Stimulated activated CD4-positive, alpha-beta T cell treated with anti-CD3 and anti-CD28 coated beads, Interleukin-4, amount 100 ng/mL, for 1 hour (primary cell): ENCODE measurements at places on chromosomes 5 and 9.

GRCh38 chr5:89934069-89934468 is 475.5 kb downstream of the CETN3 start:
- DNase-seq, result no peak

DNA sequence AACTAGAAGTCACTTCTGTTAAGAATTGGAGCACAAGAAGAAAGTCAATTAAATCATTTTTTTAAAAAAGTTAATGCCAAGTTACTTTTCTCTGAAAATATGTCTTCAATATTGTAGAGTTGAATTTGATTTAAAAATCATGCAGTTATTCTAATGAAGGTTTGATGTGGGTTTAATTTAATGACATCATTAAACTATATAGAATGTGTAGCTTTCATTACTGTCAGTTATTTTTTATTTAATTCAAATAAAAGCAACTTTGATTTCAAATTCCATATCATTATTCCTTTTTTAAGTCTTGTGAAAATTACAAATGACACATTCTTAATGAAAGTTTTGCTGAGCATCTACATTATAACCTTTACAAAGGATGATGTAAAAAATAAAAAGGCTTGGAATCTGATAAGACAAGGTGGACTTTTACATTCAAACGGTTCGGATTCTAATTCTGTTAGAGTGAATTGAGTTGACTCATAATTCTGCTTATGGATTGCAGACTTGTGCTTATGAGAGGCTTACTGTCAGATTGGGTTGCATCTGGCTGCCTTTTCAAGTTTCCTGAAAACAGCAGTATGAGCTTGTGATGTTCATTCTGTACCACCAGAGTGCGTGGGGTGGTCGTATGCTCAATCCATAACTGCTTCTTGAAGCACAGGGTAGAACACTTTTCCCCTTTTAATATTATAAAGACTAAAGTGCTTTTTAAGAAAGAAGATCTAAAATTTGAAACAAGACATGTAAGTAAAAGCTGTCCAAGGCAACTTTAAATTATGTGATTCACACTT is 253.0 kb upstream of the ARRDC3 start:
- no peak for DNase-seq

GRCh38 chr9:115946530-115946929 is 207.1 kb upstream of the PAPPA start:
- no peak for DNase-seq

DNA sequence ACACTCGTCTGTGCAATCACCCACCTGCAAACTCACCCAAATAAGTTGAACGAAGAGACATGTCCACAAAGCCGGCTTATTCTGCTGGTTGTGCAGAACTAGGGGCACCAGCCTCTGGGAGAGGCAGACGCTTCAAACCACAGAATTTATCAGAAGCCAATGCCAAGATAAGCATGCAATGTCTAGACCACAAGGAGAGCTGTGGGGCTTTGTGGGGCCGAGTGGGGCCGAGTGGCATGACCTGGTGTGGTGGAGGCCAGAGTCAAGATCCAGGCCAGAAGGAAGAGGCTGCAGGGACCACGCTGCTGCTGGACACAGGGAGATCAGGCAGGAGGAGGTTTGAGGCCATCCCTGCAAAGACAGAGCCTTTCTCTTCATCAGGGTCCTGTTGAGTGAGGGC is 259.0 kb downstream of the IRX2 start:
- DNase-seq, result no peak

- no peak for DNase-seq
Measured at GRCh38 chr5:167984951-167985350, 306.5 kb upstream of the WWC1 start.

DNA sequence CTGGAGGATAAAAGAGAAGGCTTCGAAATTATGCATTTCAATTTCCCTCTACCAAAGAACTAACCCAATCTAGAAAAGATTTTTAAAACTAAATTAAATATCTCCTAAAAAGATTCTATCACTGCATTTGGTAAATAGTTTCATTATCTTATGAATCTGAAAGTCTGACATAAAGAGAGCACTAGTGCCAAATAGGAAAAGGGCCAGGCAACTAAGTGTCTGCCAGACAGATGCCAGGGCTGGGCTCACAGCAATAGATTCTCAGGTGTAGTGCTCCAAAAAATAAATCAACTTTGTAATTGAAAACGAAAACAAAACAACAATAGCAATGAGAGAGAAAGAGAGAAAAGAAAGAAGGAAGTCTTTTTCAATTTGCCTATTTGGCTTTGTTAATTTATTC is 157.7 kb upstream of the GNA14 start:
- DNase-seq, result no peak

- DNase-seq, result no peak
Measured at GRCh38 chr9:89195131-89195797, 16.6 kb upstream of the SHC3 start.

- DNase-seq, result no peak
Measured at GRCh38 chr5:24644761-24645160, at the start of gene CDH10. Gene CDH10 (minus strand): TSS chr5:24644978. CDS start chr5:24593490, 51,488 bp downstream.

DNA sequence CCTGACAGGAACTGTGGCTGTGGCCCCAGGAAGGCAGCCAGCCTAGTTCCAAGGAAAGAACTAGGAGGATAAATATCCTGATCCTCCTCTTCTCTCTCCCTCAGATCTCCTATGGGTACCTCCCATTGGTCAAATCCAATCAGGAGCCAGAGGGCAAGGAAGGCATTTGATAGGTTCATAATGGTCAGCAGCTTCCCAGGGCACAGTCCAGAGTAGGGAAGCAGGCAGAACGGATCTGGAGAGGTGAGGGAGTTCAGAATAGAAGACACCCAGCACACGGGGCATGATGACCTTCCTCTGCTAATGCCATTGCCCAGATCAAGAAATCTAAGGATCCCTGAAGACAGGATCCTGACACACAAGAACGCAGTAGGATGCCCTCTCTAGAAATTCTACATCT is 8.6 kb downstream of the ABLIM3 start:
- DNase-seq, result no peak

DNA sequence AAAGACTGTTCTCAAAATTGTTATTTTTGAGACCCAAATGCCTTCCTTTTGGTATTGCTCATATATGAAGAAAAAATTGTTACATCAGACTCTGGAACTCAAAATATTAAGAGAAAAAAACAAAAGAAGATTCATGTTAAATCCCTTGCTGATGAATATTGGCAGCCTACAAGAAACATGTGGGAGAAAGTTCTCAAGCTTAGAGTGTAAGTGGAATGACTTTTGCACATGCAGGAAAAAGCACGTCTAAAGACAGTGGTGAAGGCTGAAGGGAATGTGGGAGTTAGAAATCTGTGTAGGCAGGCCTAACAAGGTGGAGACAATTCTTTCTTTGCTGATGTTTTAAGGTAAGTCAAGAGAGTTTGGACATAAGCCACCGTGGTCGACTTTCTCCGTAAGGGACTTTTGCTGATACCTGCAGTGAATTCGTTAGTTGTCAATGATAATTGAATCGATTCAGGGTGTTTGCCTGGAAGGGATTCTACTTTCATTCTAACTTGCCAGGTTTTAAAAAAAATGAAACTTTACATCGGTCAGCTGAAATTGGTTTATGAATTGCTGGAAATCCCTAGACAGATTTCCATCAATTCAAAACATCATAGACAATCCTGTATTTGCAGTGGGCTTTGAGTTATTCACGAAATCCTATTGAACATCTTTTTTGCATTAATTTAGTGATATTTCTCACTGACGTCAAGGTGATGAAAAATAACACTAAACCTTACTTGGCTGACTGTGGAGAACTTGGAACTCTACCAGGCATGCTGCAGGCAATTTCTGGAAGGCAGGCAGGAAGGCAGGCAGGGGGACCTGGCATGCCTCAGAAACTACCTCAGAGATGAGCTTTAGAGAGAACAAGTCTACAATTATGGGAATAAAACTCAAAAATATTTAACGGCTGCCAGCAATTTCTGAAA is 359.1 kb upstream of the ADAMTSL1 start:
- no peak for DNase-seq

DNA sequence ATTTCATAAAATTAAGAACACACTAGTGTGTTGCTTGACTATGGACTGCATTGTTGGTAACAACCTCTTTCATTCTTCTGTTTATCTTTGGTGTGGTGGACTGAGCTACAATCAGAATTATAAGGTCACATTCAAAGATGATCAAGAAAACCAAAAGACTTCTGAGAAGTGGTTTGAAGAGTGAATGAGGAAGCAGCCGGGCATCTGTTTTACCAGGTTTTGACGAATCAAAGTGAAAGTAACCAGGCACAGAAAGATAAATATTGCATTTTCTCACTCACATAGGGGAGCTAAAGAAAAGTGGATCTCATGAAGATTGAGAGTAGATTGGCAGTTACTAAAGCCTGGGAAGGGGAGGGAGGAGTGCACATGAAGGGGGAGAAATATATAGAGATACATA is 589.1 kb downstream of the ZNF608 start:
- no peak for DNase-seq

DNA sequence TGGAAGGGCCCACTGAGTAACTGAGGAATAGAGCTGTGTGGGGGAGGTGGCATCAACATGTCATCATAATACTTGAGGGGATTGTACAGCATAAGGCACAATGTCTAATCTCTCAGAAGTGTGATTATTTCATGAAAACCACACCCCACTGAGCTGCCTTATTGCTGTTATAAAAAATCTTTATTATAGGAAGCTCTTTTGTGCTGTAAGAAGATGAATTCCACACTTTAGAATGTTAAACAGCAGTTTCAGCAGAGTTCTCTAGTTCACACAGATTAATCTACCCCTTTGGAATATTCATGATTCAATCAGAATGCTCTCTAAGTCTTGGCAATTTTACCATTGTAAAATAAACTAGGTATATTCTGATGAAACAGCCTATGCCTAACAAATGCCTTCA is 1389.6 kb downstream of the PTPRD start:
- DNase-seq, result no peak

DNA sequence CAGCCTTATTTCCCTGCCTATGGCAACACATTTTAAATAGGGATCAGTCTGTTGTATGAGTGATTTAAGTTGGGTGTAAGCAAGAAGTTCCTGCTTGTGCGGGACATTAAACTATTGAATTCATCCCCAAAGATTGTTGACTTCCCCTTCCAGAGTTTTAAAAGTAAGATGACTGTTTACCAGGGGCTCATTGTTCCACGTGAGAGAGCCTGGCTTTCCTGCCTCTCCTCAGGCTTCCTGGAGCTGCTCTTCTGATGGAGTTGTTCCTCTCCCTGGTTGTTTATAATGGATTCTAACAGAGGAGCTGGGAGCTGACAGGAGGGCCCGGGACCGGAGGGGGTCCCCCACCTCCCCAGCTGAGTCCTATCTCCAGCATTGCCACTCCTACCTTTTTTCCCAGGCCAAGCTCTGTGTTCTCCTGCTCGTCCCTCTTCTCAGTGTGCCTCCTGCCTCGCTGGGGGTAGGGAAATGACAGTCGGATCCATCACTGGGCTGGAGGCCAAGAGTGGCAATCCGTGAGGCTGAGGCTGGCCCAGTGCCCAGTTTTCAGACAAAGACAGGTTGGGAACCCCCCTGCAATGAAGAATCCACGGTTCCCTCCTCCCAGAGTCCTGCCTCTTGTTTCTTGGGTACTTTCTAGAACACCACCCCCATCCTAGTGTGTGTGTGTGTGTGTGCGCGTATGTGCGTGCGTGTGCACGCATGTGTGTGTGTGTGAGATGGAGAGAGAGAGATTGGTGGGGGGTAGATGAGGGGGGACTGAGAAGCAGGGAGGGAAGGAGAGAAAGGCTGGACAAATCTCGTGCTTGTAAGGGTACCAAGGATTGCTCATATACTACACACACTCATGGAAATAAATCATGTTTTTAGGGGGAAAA is 123.7 kb upstream of the NFIB start:
- no peak for DNase-seq

DNA sequence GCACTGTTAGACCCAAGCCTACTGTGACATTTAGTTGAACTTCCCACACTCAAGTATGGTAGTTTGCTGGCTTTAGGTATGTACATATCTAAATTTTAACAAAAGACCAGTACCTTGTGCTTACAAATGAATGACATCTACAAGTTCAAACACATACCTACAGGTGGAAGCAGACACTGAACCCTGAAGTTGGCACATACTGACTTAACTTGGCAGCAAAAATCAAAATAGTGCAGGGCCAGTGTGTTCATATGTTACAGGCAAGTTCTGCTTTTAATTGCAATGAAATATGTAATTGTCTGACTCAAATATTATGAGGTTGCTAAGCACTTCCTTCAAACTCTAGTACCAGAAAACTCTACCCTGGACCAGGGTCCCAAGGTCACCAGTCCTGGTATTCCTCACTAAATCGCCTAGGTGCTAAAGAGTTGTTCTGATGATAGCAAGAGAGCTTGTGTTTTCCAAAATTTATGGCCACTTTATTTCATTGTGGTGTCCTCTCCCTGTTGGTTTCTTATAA is 77.4 kb downstream of the MEGF10 start:
- DNase-seq, result no peak

DNA sequence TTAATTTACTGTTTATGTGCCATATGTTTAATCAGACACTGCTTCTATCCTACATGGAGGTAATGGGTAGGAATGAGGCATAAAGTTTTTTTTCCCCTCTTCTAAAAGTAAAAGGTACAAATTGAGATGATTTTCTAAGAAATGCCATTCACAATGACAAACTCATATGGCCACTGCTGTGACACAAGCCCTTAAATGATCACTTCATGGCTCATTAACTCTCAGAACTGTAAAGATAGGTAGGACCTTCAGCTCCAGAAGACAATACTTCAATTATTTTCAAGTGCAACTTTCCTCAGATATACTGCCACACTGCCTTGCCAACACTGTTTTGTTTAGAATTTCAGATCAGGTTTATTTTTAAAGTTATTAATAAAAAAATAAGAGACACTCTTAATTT is 362.9 kb upstream of the ZNF608 start:
- no peak for DNase-seq

- no peak for DNase-seq
Measured at GRCh38 chr9:97969014-97969413, 14.1 kb upstream of the ANP32B start.

GRCh38 chr5:125440905-125441304 is 694.5 kb upstream of the ZNF608 start:
- DNase-seq, result no peak

GRCh38 chr9:21969011-21969940 is 24.9 kb downstream of the CDKN2A start:
- no peak for DNase-seq

DNA sequence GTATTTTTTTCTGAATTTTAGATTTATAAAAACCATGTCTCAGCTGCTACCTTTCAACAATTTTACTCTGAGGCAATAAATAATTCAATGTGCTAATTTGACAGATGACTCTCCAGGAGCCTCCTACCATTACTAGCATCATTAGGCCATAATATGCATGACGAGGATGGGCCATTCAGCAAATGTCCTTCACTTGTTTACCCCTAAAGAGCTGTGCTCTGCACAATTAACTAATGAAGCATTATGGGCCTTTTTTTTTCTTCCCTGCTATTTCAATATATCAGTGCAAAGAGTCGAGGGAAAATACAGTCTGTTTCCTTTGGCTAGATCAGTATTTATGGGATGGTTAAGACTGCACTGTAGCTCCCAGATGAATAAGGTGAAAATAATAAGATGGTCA is 627.2 kb downstream of the ISL1 start:
- DNase-seq, result no peak
